ENCODE measurements at places on chromosomes 4 and X.

DNA sequence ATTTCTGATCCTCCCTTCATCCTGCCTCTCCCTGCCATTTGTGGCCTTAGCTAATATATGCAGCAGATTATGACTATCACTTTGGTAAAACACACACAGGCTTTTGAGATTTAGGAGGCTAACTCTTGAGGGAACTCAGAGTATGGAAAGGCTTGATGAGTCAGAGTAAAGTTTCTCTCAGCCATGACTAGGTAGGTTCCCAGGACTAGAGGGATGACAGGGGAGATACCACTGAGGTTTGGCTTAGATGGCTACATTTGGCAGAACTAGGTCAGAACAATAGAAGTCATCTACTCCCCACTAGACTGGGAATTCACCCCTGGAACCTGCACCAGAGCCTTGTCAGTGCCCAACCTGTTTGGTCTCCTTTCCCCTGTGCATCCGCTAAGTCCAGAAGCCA is 585.7 kb downstream of the TLL1 start:
- DNase-seq = no peak

DNA sequence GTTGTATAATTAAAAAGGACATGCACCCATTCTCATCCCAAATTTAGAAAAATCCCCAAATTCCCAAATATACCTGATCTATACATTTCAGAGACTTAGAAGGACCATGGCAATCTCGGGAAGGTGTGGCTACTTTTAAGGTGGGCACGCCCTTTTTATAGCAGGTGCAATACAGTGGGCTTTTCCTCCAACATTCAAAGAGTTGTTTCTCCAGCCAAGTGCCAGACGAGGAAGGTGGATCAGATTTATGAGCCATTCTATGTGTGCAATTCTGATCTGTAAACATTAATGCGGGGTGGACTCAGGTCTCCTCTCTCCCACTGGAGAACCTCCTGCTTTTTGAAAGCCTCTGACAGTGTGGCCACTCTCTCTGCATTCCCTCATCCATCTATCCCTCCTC is 33.8 kb downstream of the PRKX start:
- DNase-seq = no peak

- DNase-seq = no peak
These were observed 17.7 kb downstream of the APELA start for GRCh38 chr4:164894702-164895101.

GRCh38 chr4:144597171-144597570 is 48.8 kb upstream of the HHIP start:
- no peak for DNase-seq

- DNase-seq = no peak
These were observed 35.4 kb downstream of the CCSER1 start for GRCh38 chr4:90162566-90162965.

GRCh38 chrX:39452401-39452800 is 645.4 kb downstream of the BCOR start:
- no peak for DNase-seq

DNA sequence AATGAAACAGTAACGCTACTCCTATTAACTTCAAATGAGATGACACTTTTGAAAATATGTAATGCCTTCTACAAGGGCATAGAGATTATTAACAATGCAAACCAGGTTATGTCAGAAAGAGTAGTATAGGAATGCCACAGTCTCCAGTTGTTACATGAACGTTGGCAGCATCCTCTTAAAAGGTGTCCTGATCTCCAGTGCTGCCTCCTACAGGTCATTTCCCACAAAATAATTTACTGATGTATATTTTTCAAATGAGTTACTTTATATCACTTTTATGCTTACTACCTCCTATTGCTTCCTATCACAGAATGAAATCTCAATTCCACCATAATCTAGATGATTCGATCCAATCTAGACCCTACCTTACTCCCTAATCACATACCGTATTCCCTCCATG is 195.2 kb upstream of the EPHA5 start:
- DNase-seq = no peak

GRCh38 chr4:7381221-7381889 is 53.4 kb downstream of the PSAPL1 start:
- DNase-seq = no peak

- DNase-seq = no peak
These were observed 106.5 kb upstream of the STOX2 start for GRCh38 chr4:183798301-183799253.

- DNase-seq = no peak
These were observed 284.9 kb downstream of the RPA4 start for GRCh38 chrX:97168646-97169045.

DNA sequence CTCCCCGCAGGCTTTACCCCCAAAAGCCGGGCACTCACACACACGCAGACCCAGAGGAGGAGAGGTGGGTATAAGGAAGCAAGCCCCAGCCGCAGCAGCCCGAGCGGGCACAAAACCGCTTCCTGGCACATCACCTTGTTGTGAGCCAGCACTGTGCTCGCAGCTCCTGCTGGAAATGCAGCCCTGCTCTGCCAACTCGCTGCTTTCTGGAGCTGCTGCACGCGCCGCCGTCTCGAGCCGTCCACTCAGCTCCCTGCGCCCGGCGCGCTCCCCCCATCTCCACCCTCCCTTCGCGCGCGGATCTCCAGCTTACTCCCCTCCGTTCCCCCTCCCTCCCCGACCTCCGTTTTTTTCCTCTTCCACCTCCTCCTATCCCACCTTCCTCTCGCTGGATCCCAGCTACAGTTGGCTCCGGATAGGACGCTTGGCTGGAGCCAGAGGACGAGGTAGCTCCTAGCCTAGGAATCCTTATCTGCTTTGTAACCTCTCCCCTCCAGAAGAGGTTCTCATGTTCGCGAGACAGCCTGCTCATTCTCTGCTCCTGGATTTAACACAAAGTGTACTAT is at the start of gene SPOCK3:
Gene SPOCK3, minus strand, starts transcription at position 179 of the 566 bp plus-strand sequence.
- no peak for DNase-seq

- no peak for DNase-seq
These were observed 104.4 kb upstream of the SCML1 start for GRCh38 chrX:17632942-17633341.

GRCh38 chr4:78748381-78748780 is 27.8 kb upstream of the BMP2K start:
- DNase-seq = no peak

- DNase-seq = no peak
These were observed 59.2 kb downstream of the SHROOM3 start for GRCh38 chr4:76494243-76494642.

DNA sequence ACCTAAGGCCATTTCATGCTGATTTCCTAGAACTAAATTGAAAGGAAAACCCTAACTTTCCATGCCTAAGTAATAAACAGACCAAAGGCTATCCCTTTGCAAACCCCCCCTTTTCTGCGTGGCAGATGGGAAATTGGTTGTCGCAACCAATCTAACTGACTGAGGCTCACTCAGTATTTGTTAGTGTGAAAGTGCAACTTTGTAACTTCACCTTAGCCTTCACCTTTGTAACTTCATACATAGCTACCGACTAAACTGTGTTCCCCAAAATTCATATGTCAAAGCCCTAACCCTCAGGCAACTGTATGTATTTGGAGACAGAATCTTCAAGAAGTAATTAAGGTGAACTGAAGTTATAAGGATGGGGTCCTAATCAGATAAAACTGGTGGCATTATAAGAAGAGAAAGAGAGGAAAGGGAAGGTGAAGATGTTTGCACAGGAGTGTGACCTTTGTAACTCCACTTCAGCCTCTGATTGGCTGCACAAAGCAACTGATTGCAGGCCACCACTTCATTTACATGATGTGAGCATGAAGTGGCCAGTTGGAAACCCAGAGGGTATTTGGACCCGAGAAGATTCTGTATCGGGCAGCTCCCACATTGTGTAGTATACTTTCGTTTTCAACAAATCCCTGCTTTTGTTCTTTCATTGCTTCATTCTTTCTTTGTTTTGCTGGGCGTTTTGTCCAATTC is 4.9 kb upstream of the TMEM33 start:
- no peak for DNase-seq

DNA sequence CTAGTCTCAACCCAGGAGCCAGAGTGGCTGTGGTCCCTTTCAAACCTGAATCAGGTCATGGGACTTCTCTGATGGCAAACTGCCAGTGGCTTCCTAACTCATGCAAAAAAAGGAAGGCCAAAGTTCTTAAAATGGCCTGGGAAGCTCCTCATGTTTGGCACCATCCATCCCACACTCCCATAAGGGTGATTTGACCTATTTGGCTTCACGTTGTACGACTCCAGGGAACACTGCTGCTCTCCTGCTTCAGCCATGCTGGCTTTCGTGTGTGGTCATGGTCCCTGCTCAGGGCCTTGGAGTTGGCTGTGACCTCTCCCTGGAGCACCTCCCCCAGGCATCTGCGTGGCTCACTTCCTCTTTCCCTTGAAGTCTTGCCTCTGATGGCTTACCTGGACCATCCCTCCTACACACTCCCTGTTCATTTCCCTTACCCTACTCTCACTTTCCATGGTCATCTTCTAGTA is 12.8 kb upstream of the TMSB4X start:
- no peak for DNase-seq

- peak; percentile 71 for DNase-seq
These were observed 84.2 kb downstream of the CNOT6L start for GRCh38 chr4:77734928-77735327.

DNA sequence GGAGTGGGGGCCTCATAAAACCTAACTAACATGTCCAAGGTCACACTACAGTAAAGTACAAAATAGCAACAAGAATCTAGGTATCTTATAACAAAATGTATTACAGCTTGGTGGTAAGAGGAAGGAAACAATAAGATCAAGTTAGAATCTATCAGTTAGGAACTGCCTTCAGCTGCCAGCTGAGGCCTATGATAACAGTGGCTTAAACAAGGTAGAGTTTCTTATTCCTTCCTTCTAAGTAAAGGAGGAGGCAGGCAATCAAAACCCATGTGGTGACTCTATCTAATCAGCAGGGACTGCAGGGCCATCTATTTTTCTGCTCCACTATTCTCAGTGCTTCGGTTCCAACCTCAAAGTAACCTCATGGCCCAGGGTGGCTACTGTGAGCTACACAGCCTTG is 10.9 kb downstream of the SH3D19 start:
- DNase-seq = no peak

- DNase-seq = no peak
These were observed 202.9 kb upstream of the SLC7A11 start for GRCh38 chr4:138445098-138445497.

DNA sequence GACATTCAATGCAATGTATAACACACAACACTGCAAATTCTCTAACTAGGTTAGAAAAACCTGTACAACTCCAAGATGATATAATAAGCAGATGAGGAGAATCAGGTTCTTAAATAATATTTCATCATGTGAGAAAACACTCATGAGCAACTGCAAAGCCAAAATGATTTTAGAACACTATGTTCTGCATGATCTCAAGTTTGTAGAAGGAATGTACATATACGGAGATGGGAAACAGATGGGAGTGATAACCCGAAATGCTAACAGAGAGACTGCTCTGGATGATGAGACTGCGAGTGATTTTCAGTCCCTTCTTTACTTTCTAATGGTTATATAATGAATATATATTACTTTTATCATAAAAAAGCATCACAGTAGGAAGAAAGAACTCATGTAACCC is 80.9 kb downstream of the PCYT1B start:
- DNase-seq = no peak

GRCh38 chr4:82756061-82756460 is 42.5 kb downstream of the SCD5 start:
- no peak for DNase-seq

GRCh38 chr4:185730849-185731608 is 81.0 kb downstream of the SORBS2 start:
- DNase-seq = no peak

All from hematopoietic multipotent progenitor cell treated with erythropoietin and hydrocortisone succinate and interleukin-3 and kit ligand, for 15 days (in vitro differentiated cells).